B cell (primary cell): ENCODE measurements at places on chromosomes 1 and 21. TPM values are rescaled to one million over a fixed set of nuclear protein-coding genes. Genes with fewer than 3 reads are reported as not detected.

DNA sequence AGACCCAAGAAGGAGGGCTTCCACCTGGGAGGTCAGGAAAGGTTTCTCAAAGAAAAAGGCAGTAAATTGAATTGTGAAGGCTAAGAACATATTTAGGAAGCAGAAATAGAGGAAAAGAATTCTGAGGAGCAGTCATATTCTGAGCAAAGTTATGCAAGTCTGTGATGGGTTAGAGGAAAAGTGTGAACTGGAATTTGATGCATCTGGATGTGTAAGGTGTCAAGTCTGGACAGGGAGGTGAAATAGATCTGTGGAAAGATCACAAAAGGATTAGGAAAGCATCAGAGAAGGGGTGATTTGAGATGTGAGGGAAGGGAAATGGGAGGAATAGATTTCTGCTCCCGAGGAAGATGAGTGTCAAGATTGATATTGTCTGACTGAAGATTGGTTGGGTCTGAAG, 18.1 kb upstream of the PRDM2 start:
- no peak for DNase-seq

- DNase-seq = no peak
Observed at GRCh38 chr1:15177710-15178166, 24.2 kb downstream of the TMEM51 start.

DNA sequence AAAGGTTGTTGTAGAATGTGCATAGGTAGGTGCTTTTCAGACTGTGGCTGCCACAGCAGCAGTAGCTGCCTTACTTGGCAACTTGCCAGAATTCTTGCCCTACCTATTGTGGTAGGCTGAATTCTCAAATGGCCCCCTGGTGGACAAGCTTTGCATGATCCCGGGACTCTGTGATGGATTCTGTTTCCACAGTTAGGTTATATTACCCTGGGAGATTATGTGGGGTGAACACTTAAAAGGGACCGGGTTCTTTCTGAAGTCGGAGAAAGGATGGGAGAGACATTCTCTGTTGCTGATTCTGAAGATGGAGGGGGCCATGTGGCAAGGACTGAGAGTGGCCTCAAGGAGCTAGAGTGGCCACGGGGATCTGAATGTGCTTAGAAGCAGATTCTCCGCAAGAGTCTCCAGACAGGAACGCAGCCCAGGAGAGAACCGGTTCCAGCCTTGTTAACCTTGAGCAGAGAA, 32.1 kb upstream of the KCNE1 start:
- DNase-seq = peak; percentile 43

- DNase-seq = peak; percentile 44
Observed at GRCh38 chr1:145997718-145998023, 1.3 kb upstream of the TXNIP start.

Gene PTGFR
- total RNA-seq = not detected in 2 replicates
